Upper lobe of left lung (tissue), 6 donors: ENCODE measurements at places on chromosomes 16 and 17.
A peak's percentile ranks its signal among the peaks of the same experiment; 100 is the strongest.

GRCh38 chr16:15894571-15895374, 6.4 kb upstream of the CEP20 start:
- no peak for DNase-seq

- DNase-seq = no peak
Measured at GRCh38 chr17:21200590-21201297, 13.2 kb downstream of the TMEM11 start.

GRCh38 chr16:31455601-31456314, 3.5 kb upstream of the ARMC5 start:
- DNase-seq = no peak

- DNase-seq = no peak
Measured at GRCh38 chr16:79150151-79150550, 450.4 kb downstream of the MAF start.

- no peak for DNase-seq
Measured at GRCh38 chr17:74380959-74381808, 13.9 kb downstream of the GPR142 start.

DNA sequence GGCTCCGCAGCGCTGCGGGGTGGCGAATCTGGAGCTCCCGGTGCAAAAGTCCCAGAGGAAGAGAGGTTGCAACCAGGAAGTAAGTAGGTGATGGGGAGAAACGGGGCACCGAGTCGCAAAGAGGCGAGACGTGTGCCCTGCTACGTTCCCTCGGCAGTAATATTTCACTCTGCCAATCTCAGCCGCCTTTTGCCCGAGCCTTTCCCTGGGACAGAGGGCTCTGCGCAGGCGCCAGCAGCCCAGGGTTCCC, at the start of gene NR1D1:
Gene NR1D1, minus strand, starts transcription at position 171 of the 250 bp plus-strand sequence. CDS start 495 bp downstream, outside the sequence.
- no peak for DNase-seq

GRCh38 chr16:78639775-78640174, 540.3 kb downstream of the WWOX start:
- DNase-seq = no peak

GRCh38 chr17:8740486-8740885, 4.2 kb downstream of the CCDC42 start:
- no peak for DNase-seq

- DNase-seq = peak; percentile 21
Measured at GRCh38 chr16:89315791-89316581, 98.5 kb downstream of the ZNF778 start.

- no peak for DNase-seq
Measured at GRCh38 chr17:41067281-41067680, 1.6 kb upstream of the KRTAP2-4 start.

DNA sequence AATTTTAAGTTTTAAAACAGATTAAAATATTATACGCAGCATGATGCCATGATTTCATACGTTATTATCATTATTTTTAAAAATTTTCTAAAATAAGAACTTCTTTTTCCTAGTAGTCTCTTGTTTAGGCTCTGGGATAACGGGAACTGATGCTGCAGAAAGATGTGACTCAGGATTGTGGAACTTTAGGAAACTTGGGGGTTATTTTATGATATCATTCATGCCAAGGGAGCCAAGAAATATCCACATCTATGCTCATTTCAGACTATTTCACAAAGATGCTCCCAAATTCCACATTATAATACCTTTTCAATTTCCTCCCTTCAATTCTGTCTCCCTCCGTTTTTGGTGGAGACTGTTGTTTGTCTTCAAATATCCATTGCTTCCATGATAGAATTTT, 236.4 kb downstream of the HS3ST3A1 start:
- DNase-seq = no peak

DNA sequence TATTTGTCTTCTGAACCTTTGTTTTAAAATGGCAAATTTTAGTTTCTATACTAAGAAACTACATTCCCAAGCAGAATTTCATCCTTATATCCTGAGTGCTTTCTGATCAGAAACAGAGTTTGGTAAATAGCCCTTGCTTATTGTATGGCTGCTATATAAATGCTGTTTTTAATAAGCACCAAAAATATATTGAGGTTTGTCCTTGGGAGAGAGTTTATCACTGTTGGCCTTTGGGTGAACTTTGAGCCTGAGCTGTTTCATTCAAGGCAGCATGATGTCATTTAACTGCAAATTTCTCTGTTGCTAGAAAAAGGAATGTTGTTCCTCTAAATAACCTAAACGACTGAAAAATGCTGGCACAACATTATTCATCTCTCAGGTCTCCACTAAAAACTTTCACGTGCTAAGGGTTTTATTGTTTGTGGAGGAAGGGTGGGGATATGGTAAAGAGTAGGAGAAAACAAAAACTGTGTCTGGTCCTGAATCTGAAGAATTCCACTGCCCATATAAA, 334.3 kb upstream of the TBX2 start:
- DNase-seq = no peak

GRCh38 chr17:56431736-56432135, 161.8 kb upstream of the NOG start:
- no peak for DNase-seq

DNA sequence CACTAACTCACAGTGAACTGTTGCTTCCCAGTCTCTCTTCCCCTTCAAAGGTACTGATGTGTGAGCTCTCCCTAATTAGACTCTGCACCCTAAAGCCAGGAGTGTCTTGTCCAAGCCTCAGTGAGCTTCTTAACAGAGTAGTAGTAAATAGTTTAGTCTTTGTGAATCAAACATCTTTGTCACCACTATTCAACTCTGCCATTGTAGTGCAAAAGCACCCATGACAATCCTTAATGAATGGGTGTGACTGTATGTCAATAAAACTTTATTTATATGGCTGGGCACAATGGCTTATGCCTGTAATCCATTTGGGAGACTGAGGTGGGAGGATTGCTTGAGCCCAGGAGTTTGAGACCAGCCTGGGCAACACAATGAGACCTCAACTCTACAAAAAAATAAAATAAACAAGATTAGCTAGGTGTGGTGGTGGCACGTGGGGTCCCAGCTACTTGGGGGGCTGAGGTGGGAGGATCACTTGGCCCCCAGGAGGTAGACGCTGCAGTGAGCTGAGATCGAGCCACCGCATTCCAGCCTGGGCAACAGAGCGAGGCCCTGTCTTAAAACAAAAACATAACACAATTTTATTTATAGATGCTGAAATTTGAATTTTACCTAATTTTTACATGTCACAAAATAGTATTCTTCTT, 45.5 kb upstream of the TNRC6A start:
- DNase-seq = no peak

- no peak for DNase-seq
Measured at GRCh38 chr17:62852195-62852594, 44.1 kb upstream of the MARCHF10 start.

- no peak for DNase-seq
Measured at GRCh38 chr17:44912763-44913544, 2.3 kb downstream of the GFAP start.

- peak; percentile 56 for DNase-seq
Measured at GRCh38 chr17:17119106-17119505, 76.8 kb downstream of the MPRIP start.

GRCh38 chr17:1617620-1618174, 10.9 kb downstream of the SLC43A2 start:
- no peak for DNase-seq

GRCh38 chr16:10834766-10835165, 16.2 kb upstream of the TVP23A start:
- no peak for DNase-seq

- DNase-seq = no peak
Measured at GRCh38 chr17:82007495-82008257, 15.0 kb downstream of the CENPX start.

- no peak for DNase-seq
Measured at GRCh38 chr17:73760439-73760758, 116.2 kb upstream of the SDK2 start.

DNA sequence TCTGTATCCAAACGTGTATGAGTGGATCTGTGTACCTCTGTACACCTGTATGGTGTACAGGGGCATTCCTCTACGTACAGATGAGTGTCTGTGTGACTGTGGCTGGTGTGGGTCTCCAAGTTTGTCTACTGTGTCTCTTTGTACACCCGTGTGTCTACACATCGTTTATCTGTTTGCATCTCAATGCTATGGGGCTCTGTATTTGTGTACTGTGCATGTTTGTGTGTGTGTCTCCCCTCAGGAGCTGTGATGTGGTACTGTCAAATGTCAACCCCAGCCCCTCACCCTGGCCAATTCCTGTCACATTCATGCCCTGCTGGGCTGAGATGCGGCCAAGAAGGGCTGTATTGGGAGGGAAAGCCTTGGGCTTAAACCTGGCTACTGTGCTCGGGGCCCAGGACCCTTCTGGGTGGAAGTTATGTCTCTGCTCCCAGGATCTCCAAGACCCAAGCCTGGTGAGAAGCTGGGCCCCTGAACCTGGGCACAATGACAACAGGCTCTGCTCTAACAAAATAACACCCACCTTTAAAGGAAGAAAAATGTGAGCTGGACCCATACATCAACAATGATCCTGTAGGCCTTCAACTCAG, 3.5 kb upstream of the NAGS start:
- DNase-seq = no peak

DNA sequence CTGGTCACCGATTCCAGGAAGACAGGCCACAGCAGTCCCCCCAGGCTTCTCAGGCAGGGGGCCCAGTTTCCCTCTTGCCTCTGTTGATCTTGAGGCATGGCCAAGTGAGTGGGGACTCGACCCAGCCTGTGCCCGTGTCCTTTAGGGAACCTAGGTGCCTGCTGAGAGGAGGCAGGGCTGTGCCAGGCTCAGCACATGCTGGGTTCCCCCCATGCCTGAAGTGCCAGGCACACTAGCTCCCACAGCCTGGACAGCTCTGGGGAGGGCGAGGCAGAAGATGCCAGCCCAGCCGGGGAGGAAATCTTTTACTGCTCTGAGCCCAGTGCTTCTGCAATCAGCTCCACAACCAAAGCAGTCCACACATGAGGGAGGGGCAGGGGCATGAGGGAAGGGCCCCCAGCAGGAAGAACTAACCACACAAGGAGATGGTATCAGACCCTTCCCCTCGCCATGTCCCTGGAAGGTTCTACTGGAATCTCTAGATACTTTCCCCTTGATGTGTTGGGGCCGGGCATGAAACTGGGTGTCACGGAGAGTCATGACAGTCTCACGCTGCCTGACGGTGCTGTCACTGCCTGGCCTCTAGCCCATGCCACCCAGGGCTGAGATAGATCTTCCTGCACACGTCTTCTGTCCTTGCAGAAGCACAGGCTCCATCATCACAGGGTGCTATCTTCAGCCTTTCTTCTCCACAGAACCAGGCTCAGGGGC, 25.5 kb downstream of the MYO18A start:
- DNase-seq = no peak

DNA sequence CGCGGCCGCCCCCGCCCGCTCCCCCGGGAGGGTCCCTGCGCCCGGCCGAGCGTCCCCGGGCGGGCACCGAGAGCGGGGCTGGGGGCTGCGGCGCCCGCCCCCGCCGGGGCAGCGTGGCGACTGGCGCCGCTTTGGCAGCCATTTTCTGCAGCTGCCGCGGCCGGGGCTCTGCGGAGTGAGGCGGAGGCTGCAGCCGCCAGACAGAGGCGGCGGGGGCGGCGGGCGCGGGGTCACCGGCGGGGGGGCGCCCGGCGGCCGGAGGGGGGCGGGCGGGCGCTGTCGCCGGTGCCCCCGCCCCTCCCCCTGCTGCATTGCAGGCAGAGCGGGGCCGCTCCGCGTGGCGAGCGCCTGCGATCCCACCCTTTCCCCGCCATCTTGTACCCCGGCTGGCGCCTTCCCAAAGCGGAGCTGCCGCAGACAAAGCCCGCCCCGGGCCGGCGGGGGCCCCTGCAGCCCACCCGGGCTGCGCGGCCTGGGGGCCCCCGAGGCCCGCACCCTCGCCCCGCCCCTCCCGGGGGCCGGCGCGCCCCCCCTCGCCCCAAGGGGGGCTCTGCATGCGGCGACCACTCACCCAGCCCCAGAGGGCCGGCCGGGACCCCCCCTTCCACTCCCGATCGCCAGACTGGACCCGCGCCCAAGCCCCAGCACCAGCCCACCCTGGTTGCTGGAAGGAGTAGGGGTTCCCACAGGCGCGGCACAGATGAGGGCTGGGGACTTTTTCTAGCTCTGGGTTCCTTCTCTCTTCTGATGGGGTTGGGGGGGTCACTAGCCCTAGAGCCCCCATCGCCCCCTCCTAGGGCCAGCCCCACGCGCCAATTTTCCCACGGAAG, 16.6 kb upstream of the CBX8 start:
- peak; percentile 80 for DNase-seq

DNA sequence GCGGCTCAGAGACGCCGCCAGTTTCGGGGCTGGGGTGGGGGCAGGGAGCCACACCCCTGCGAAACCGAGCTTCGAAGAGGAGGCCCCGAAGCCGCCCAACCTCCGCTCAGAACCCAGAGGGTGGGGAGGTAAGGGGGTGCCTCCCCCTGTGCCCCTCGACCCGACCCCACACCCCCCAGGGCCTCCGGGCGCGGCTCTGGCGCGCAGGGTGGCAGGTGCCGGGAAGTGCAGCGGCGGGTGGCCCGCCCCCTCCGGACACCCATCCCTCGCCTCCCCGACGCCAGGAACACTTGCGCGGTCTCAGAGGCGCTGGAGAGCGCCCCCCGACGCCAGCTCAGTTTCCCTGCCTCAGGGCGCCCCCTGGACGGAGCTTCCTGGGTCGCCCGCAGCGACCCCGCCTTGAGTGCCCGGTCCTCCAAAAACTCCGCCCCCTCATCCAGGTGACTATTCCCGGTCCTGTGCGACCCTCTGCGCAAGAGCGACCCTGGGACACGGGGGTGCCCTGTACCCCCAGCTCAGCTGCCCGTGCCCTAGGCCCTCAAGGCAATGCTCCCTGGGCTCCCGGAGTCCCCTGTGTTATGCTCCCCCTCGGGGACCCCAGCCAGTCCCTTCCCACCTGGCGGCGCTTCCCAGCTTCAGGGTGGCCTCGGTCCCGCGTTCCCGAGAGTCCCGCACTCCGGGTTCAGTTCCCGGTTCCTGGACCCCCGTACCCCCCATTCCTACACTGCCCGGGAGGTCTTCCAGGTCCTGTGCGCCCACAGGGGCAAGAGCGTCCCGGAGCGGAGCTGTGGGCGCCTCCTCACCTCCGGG, 562 bp downstream of the PPL start:
- peak; percentile 74 for DNase-seq

DNA sequence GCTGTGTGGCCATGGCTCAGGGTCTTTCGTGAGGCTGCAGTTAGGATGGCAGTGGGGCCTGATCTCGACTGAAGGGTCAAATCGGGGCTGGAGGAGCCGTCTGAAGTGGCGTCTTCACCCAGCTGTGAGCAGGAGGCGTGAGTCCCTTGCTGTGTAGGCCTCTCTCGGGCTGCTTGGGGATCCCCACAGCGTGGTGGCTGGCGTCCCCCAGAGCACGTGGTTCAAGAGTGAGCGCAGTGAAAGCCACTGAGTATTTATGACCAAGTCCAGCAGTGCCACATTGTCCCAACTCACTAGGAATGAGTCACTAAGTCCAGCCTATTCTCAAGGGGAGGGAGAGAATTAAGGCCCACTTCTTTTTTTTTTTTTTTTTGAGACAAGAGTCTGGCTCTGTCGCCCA, 11.7 kb upstream of the TCF25 start:
- no peak for DNase-seq
